ENCODE measurements at places on chromosomes 2 and 18.

DNA sequence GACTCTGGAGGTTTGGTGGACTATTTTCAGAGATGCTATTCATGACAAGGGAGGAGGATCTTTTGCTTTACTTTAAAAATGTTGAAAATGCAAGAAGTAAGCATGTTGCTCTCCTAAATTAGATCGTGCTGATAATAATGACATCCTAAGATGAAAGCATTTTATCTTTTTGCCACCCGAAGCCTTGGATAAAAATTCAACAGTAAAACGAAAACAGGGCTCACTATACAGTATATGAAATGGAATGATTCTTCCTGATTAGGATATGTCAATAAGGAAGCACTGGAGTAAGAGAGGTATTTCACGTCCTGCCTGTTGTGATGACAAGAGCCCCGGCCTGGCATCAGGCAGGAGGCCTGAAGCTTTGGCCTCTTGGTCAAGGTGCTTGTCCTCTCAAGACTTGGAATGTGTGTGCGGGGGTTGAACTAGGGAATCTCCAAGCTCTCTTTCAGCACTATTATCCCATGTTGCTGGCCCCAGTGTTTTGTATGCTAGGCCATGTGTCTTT lies 306.0 kb downstream of the MTX2 start:
- DNase-seq = no peak

- DNase-seq = no peak
Observed at GRCh38 chr2:24919506-24920097, 435 bp downstream of the ADCY3 start.

GRCh38 chr18:63603355-63603754 lies 16.2 kb downstream of the SERPINB13 start:
- DNase-seq = no peak

DNA sequence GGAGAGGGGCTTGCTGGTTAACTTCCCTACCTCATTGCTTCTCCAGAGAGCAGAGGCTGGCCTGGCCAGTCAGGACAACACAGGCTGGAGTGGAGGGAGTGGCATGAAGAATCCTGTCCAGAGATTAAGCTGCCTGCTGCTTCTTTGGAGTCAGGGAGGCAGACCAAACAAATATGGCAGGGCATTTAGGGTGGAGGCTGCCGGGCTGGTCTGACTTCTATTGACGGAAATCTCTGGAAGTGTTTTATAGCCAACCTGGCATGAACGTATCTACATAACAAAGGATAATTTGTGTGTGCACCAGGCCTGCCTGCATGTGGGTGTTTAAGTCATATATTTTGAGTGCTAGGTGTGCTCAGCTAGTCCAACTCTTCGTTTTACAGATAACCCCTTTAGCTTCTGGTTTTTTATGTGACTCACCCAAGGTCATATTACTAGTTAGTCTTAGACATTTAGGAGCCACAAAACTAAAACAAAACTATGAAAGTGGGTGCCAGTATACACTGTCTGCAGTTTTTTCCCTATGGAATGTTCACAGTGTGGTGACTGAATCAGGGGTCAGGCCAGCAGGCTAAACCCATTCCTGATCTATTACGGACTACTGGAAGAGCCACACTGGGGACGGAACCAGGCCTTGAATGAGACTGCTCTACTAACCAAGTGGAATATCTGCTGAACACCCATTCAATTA lies 5.5 kb downstream of the NPC1 start:
- no peak for DNase-seq

DNA sequence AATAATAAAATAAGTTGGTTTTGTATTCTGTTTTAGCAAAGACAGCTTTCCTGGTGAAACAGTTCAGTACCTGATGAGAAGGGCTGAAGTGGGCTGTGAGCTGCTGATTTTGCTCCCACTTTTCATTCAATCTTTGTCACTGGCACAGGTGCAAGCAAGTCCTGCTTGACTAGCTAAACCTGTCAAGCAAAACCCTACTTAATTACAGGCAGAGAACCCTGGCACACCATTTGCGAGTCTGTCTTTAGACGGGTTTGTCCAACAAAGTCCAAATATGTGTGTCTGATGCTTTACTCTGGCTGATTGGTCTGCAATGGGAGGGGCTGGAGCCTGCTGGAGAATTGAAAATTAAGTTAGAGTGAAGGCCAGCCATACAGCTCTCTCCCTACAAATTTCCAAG lies 267.2 kb downstream of the EPHA4 start:
- DNase-seq = no peak

- no peak for DNase-seq
Observed at GRCh38 chr2:236088368-236089057, 79.7 kb downstream of the GBX2 start.

- no peak for DNase-seq
Observed at GRCh38 chr2:70974592-70974991, 3.8 kb upstream of the ANKRD53 start.

GRCh38 chr2:224630659-224631550 lies 45.7 kb upstream of the CUL3 start:
- DNase-seq = no peak

- no peak for DNase-seq
Observed at GRCh38 chr18:10261344-10262276, 192.8 kb upstream of the APCDD1 start.
